ENCODE measurements at places on chromosomes 12 and 14.

DNA sequence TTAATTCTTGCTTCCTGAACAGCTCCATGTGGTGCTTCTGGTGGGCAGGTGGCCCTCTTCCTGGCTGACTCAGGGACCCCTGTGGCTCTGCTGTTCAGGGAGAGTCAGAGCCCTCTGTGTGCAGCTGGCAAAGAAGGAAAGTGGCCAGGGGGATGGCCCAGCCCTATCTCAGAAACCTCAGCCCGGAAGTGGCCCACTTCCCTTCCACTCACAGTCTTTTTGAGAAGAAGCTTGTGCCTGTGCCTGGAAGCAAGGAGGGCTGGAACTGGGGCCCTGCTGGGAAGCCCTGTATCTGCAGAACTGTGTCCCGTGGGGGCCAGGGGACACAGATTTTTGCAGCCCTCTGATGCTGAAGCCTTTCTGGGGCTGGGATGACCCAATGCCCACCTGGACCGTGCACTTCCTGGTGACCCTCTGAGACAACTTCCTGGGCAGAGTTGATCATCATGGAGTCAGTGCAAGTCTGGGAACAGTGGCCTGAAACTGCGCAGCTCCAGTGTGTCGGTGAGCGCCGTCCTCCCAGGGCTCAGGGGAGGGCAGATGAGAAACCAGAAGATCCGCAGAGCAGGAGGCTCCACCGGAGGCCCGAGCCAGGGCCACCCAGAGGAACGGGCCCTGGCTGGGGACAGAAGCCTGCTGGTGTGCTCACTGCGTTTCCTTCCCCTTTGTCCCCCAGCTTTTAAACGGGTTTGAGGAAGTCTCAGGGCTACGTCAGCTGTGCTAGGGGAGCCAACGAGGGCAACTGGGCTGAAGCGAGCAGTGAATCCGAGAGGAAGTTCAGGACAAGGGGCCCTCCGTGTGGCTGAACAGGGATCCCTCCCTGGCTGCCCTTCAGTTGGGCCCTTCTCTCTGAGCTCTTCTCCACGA is 217.4 kb upstream of the RTL1 start:
- H3K4me3 ChIP-seq: no peak overlapping the region
- no peak overlapping the region for H3K27ac ChIP-seq
- no peaks in the 10 kb centered on the region for H3K27me3 ChIP-seq
- no peak for DNase-seq

GRCh38 chr14:32980902-32981501 is 42.3 kb downstream of the NPAS3 start:
- no peaks in the 10 kb centered on the region for H3K4me1 ChIP-seq
- no peaks in the 10 kb centered on the region for H3K27me3 ChIP-seq
- no peak overlapping the region for H3K27ac ChIP-seq
- no peak for DNase-seq
- no peaks in the 10 kb centered on the region for H3K36me3 ChIP-seq
- H3K4me3 ChIP-seq: no peak overlapping the region

DNA sequence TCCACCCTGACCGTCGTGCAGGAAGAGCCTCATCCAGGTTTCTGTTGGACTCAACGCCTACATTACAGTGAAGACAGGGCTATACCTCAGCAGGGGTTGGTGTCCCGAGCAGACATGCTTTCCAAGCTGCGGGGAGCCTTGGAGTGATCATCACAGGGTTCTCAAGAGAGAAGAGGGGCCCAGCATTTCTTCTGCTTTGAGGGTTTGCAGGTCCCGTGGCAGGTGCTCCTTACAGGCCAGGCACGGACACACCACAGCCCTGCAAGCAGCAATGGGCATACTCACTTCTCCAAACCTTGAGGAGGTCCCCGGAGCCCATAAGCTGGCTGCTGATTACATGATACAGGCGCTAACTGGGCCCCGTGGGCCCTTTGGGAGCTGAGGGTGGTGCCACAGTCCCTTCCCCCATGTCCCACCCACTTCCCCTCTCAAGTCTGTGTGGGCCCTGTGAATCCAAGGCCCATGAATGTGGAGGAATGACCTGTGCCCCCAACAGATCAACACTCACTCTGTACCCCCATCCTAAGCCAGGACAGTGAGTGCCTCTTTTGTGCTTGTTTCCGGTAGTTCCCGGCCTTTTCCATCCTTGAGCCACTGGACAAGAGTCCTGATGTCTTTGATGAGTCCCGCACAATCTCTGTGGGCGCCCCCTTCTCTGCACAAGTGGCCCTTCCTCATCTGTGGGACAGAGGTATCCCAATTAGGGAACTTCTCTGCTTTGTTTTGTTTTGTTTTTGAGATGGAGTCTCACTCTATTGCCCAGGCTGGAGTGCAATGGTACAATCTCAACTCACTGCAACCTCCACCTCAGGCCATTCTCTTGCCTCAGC is 1.1 kb downstream of the AQP2 start:
- peaks cover 14% of the 10 kb centered on the region for H3K27me3 ChIP-seq
- no peak overlapping the region for H3K27ac ChIP-seq
- H3K36me3 ChIP-seq: no peaks in the 10 kb centered on the region
- no peak overlapping the region for H3K4me3 ChIP-seq

GRCh38 chr14:52792097-52792415 is 649 bp upstream of the GNPNAT1 start:
- peaks cover 6% of the 10 kb centered on the region for H3K4me1 ChIP-seq
- H3K27me3 ChIP-seq: no peaks in the 10 kb centered on the region
- H3K4me3 ChIP-seq: peak overlapping the region; percentile 48
- H3K27ac ChIP-seq: peak overlapping the region; percentile 67
- DNase-seq: no peak
- H3K36me3 ChIP-seq: no peaks in the 10 kb centered on the region

DNA sequence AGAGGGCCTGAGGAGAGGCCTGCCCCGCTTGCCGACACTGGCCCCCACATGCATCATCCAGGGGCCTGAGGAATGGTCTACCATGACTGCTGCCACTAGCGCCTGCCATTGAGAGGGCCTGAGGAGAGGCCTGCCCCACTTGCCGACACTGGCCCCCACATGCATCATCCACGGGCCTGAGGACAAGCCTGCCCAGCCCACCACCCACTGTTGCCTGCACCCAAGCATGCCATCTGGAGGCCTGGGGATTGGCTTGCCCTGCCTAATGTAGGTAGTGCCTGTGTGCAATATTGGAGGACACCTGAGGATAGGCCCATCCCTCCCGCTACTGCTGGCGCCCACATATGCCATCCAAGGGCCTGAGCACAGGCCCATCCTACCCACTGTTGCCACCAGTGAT is 24.4 kb downstream of the CYP46A1 start:
- H3K4me1 ChIP-seq: no peaks in the 10 kb centered on the region
- DNase-seq: no peak
- H3K4me3 ChIP-seq: no peak overlapping the region
- no peak overlapping the region for H3K27ac ChIP-seq
- H3K36me3 ChIP-seq: peaks cover 3% of the 10 kb centered on the region

- H3K27me3 ChIP-seq: no peaks in the 10 kb centered on the region
- H3K4me3 ChIP-seq: no peak overlapping the region
- no peak for DNase-seq
- no peaks in the 10 kb centered on the region for H3K4me1 ChIP-seq
These were observed 412.5 kb downstream of the CCDC91 start for GRCh38 chr12:28602786-28603185.

DNA sequence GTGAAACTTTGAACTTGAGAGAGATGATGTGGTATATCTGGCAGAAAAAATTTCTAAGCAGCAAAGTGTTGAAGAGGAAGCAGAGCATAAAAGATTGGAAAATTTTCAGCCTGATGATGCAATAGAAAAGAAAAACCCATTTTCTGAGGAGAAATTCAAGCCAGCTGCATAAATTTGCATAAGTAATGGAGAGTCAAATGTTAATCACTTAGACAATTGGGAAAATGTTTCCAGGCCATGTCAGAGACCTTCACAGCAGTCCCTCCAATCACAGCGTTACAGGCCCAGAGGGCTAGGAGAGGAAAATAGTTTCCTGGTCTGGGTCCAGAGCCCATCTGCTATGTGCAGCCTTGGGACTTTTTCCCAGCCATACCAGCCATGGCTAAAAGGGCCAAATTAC is 469.0 kb upstream of the FOXG1 start:
- no peak overlapping the region for H3K27ac ChIP-seq
- H3K4me3 ChIP-seq: no peak overlapping the region
- H3K27me3 ChIP-seq: no peaks in the 10 kb centered on the region
- H3K4me1 ChIP-seq: no peaks in the 10 kb centered on the region
- no peak for DNase-seq

DNA sequence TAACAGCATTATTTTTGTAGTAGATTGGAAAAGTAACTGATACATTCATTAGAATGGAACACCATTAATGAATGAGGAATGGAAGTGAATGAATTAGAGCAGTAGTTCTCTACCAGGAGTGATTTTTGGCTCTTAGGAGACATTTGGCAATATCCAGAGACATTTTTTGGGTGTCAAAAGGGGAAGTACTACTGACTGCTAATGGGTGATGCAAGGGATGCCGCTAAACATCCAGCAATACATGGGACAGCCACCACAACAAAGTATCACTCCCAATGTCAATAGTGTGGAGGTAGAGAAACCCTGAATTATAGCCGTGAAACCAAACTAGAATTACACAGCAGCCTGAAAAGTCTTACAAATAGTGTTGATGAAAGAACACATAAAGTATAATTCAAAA is 1.5 kb downstream of the CHURC1 start:
- H3K27ac ChIP-seq: no peak overlapping the region
- peaks cover 18% of the 10 kb centered on the region for H3K4me1 ChIP-seq
- no peak for DNase-seq
- no peak overlapping the region for H3K4me3 ChIP-seq
- H3K36me3 ChIP-seq: no peaks in the 10 kb centered on the region

GRCh38 chr12:28771968-28772367 is 377.1 kb upstream of the FAR2 start:
- H3K27me3 ChIP-seq: no peaks in the 10 kb centered on the region
- H3K27ac ChIP-seq: no peak overlapping the region
- no peak for DNase-seq
- H3K36me3 ChIP-seq: no peaks in the 10 kb centered on the region
- no peaks in the 10 kb centered on the region for H3K4me1 ChIP-seq

GRCh38 chr12:19867151-19867550 is 427.9 kb downstream of the AEBP2 start:
- H3K27me3 ChIP-seq: no peaks in the 10 kb centered on the region
- no peak for DNase-seq
- no peaks in the 10 kb centered on the region for H3K4me1 ChIP-seq
- no peak overlapping the region for H3K4me3 ChIP-seq
- no peaks in the 10 kb centered on the region for H3K36me3 ChIP-seq
- H3K27ac ChIP-seq: no peak overlapping the region

GRCh38 chr14:68683326-68683725 is 109.5 kb downstream of the ZFP36L1 start:
- no peak overlapping the region for H3K4me3 ChIP-seq
- H3K4me1 ChIP-seq: peaks cover 34% of the 10 kb centered on the region
- H3K36me3 ChIP-seq: no peaks in the 10 kb centered on the region
- H3K27me3 ChIP-seq: no peaks in the 10 kb centered on the region

DNA sequence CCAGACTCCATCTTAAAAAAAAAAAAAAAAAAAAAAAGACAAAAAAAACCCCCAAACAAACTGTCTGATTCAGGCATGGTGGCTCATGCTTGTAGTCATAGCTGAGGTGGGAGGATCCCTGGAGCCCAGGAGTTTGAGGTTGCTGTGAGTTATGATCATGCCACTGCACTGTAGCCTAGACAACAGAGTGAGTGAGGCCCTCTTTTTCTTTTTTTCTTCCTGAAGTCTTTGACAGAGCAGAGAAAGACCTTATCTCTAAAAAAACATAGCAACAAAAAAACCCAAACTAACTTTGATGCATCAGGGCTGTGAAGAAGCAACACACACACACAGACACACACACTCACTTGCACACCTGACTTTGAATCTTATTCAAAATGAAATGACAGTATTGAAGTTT is 7.7 kb upstream of the AMN1 start:
- H3K27ac ChIP-seq: no peak overlapping the region
- no peaks in the 10 kb centered on the region for H3K4me1 ChIP-seq
- peak; percentile 82 for DNase-seq
- no peaks in the 10 kb centered on the region for H3K36me3 ChIP-seq

- peaks cover 6% of the 10 kb centered on the region for H3K4me1 ChIP-seq
- no peak overlapping the region for H3K27ac ChIP-seq
- H3K4me3 ChIP-seq: no peak overlapping the region
- H3K36me3 ChIP-seq: no peaks in the 10 kb centered on the region
- peak; percentile 47 for DNase-seq
These were observed 496.4 kb downstream of the PCNX1 start for GRCh38 chr14:71403656-71404055.

- no peak overlapping the region for H3K4me3 ChIP-seq
- H3K36me3 ChIP-seq: no peaks in the 10 kb centered on the region
- no peak for DNase-seq
- H3K27ac ChIP-seq: no peak overlapping the region
- no peaks in the 10 kb centered on the region for H3K27me3 ChIP-seq
These were observed 15.1 kb upstream of the SLC38A2 start for GRCh38 chr12:46387670-46388069.

DNA sequence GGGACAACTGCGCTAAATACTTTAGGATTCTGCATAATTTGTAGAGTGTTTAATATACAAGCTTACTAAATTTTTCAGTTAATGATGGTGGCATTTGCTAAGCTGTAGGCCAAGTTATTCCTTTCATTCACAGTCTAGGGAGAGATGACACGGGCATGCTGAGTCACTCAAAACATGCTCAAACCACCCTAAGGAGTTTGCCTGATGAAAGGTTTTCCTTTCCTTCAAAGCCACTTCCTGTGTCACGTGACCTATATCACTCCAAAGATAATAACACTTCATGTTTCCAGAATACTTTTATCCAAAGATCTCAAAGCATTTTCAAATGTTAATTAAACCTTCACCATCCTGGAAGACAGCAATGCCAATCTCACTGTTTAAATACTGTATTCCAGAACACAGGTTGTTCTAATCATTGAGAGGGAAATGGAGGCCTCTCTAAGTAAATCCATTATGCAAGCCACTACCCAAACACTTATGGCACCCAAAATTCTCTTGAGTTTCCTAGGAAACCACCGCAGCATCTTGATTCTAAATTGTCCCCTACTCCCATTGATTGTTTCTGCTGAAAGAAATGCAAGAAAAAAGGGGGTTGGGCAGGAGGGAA is 207.0 kb upstream of the CDKN3 start:
- H3K4me3 ChIP-seq: no peak overlapping the region
- H3K4me1 ChIP-seq: peaks cover 6% of the 10 kb centered on the region
- no peaks in the 10 kb centered on the region for H3K27me3 ChIP-seq
- no peak overlapping the region for H3K27ac ChIP-seq

- H3K4me3 ChIP-seq: no peak overlapping the region
- no peaks in the 10 kb centered on the region for H3K4me1 ChIP-seq
- no peaks in the 10 kb centered on the region for H3K27me3 ChIP-seq
- no peaks in the 10 kb centered on the region for H3K36me3 ChIP-seq
These were observed 48.8 kb upstream of the HIF1A start for GRCh38 chr14:61646366-61647116.

GRCh38 chr12:129564768-129565167 is 339.1 kb downstream of the TMEM132D start:
- DNase-seq: no peak
- no peaks in the 10 kb centered on the region for H3K36me3 ChIP-seq
- no peaks in the 10 kb centered on the region for H3K4me1 ChIP-seq
- H3K4me3 ChIP-seq: no peak overlapping the region
